ENCODE measurements at places on chromosomes 4 and X. TPM values are rescaled to one million over a fixed set of nuclear protein-coding genes. Genes with fewer than 3 reads are reported as not detected.

Gene CT55
- polyA plus RNA-seq: 0.12 TPM

Gene WWC2
- polyA plus RNA-seq: 19.0 TPM

Gene RTL3
- not detected for polyA plus RNA-seq

Gene GSX2
- 0.17 TPM for polyA plus RNA-seq

Gene FAM13A
- 31.0 TPM for polyA plus RNA-seq

Gene HOPX
- polyA plus RNA-seq: 323 TPM

Gene UGT2B10
- polyA plus RNA-seq: not detected

Gene NLRP2B
- 0.13 TPM for polyA plus RNA-seq

Gene STAP1
- polyA plus RNA-seq: not detected

Gene UGT2B15
- not detected for polyA plus RNA-seq

Gene UGT2B17
- polyA plus RNA-seq: not detected

Gene NAP1L3
- polyA plus RNA-seq: 187 TPM

Gene CT45A5
- polyA plus RNA-seq: not detected

Gene FGF16
- polyA plus RNA-seq: 1.1 TPM

Gene COL4A6
- polyA plus RNA-seq: 10.7 TPM

Gene DGKK
- 17.7 TPM for polyA plus RNA-seq

Measured in spinal cord (tissue), 10 donors.